ENCODE measurements at places on chromosomes 6 and 20.

DNA sequence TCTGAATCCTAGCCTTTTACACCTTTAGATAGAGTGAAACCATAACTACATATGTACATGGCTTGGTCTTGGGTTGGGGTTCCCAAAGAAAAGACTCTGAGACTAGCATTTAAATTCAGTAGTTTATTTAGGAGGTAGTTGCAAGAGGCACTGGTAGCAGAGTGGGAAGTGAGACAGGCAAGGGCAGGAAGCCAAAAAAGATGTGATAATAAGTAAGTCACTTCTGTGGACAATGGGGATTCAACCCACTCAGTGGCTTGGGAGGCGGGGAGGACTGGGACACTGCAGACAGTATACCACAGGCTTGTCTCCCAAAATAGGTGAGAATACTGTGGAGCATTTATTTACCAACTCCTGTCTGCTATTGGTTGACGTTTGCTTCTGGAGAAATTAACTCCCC, 131.9 kb downstream of the SLC24A3 start:
- DNase-seq, result no peak

DNA sequence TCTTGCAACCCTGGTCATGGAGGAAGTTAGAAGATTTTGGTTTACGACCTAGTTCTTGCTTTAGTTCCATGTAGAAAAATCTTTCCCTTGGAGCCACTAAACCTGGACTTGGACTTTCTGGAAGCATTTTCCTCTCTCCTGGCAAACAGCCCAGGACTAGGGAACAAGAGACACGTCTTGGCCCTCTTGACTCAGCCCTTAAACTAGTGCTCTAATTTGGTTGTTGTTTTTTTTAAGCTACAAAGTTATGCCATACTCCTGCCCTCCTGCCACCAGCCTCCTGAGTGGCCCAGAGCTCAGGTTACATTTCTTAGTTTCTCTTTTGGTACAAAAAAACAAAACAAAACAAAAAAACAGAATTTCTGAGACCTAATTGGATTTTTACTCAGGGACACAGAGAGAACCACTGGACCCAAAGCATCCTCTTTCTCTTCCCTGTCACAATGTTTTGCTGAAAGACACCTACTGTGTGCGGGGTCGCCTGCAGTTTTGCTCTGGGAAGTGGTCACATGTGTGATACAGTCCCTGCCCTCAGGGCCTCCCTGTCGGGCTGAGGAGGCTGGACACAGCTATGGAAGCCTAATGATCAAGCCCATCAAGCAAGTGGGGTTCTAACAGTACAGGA, 32.3 kb upstream of the SCUBE3 start:
- no peak for DNase-seq

DNA sequence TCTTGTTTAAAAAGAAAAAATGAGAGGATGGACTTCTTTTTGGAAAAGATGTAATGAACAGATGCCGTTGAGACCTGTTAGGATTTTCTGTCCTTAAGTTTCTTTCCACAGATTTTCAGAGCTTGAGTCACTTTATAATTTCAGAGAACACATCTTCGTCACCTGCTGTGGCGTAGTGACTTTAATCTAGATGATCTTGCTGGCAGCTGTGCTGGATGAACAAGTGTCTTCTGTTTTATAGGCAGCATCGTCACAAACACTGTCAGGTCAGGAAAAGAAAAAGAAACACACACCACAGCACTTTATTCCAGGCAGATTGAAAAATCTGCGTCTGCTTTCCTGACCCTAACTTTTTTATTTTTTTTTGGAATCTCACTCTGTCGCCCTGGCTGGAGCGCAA, 35.7 kb upstream of the GCNT2 start:
- DNase-seq, result no peak

- DNase-seq, result no peak
These were observed 517.6 kb downstream of the BTBD3 start for GRCh38 chr20:12435268-12435667.

DNA sequence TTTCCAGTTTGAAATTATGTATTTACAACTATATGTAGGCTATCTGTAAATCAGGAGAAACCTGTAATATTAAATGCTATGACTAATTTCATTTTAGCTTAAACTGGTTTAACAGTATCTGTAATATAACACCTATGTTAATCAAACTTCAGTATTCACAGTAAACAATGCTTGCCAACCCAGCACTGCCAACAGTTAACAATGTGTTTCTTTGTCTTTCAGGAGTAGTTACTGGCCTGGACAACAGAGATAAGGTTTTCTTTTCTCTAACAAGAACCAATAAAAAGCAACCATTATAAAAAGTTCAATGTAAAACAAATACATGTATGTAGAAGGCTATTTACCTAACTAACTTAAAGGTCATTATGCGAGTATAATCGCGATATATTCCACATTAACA, 158.8 kb downstream of the CDK19 start:
- no peak for DNase-seq

GRCh38 chr6:135820340-135820739, 31.2 kb upstream of the PDE7B start:
- DNase-seq, result no peak

DNA sequence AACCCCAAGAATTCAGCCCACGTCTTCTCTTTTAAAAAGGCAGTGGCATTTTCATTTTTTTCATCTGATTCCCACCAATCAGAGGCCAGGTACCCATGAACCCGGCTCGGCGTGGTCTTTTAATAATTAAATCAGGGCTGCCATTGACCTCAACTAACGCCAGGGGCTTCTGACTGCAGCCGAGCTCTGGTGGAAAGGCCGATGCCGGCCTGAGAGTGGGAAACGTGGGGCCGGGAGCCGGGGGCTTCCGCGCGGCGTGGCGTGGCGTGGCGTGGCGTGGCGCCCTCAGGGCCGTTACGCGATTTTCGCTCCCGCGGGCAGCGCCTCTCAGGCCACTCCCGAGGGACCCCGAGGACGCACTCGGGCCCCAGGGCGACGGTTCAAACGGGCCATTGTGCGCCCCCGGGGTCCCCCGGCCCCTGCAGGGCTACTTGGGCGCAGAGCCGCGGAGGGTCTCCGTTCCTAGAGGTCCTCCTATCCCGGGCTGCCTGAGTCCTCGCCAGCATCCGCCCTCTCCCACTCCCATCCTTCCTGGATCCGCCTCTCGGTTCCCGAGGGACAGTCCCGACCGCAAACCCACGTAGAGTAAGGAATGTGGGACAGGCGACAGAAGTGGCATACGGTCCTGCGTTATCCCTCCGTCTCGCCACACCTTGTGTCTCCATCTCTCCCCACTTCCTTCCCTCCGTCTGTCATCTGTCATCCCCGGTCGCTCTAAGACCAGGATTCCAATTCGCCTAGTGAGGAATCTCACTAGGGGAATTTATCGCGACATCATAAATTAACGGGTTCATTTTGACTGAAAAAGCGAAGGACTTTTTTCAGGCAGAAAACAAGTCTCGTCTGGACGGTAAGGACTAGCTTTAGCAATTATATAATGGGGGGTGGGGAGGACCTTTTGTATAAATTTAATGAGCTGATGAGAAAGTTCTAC, 876 bp upstream of the TBPL1 start:
- DNase-seq, result peak; percentile 65

DNA sequence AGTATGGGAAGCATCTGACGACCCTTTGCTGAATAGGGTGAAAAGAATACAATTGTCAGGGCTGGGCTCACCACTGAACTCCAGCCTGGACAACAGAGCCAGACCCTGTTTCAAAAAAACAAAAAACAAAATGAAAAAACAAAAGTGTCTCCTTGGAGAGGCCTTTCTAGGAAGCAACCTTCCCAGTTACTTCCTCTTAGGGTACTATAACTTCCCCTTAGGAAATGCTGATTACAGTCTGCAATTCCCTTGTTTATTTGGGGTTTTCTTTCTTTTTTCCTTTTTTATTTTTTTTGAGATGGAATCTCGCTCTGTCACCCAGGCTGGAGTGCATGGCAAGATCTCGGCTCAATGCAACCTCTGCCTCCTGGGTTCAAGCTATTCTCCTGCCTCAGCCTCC, 20.5 kb upstream of the TTPAL start:
- no peak for DNase-seq

- no peak for DNase-seq
These were observed 139.1 kb upstream of the POU3F2 start for GRCh38 chr6:98695091-98695801.

GRCh38 chr20:37946946-37947345, 44.0 kb downstream of the VSTM2L start:
- DNase-seq, result no peak

DNA sequence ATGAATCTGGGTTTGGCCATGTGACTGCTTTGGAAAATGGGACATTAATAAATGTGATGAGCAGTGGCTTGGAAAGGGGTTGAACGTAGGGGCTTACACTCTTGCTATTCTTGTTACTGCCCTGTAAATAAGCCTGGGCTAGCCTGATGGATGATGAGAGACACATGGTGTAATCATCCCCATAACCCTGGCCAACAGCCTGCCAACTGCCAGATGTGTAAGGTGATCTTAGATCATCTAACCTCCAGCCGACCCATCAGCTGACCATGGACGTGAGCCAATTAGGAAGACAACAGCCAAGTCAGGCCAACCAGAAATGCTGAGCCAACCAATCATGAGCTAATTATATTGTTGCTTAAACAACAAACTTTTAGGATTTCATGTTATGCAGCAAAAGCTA, 25.2 kb downstream of the FBXO30 start:
- no peak for DNase-seq

DNA sequence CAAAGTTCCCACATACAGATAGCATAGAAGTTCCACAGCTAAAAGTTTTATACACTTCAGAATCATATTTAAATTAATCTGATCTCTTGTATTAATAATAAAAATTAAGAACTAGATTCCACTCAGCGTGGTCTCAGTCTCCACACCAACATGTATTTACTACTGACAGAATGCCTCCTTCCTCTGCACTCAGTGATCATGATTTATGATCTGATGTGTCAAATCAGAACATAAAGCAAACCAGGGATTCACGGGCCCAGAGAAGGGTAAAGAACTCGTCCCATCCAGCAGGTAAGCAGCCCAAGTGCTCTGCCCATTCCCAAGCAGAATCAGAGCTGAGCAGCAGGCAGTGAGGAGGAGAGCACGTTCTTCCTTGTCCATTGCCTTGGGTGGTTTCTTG, 14.2 kb upstream of the ATRN start:
- no peak for DNase-seq

- no peak for DNase-seq
These were observed 50.7 kb downstream of the DSTN start for GRCh38 chr20:17620371-17621228.

GRCh38 chr6:104884867-104885517, 25.3 kb upstream of the HACE1 start:
- DNase-seq, result no peak

GRCh38 chr20:4242376-4242775, 227.0 kb upstream of the RNF24 start:
- DNase-seq, result no peak

DNA sequence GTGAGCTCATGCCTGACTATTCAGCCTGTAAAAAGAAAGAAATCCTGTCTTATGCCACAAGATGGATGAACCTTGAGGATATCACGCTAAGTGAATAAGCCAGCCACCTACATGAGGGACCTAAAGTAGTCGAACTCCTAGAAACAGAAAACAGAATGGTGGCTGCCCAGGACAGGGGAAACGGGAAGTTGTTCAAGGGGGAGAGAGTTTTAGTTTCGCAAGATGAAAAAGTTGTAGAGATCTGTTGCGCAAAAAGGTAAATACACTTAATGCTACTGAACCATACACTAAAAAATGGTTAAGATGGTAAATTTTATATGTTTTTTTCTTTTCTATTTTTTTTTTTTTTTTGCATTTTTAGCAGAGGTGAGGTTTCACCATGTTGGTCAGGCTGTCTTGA, 74.1 kb upstream of the RALY start:
- DNase-seq, result no peak

DNA sequence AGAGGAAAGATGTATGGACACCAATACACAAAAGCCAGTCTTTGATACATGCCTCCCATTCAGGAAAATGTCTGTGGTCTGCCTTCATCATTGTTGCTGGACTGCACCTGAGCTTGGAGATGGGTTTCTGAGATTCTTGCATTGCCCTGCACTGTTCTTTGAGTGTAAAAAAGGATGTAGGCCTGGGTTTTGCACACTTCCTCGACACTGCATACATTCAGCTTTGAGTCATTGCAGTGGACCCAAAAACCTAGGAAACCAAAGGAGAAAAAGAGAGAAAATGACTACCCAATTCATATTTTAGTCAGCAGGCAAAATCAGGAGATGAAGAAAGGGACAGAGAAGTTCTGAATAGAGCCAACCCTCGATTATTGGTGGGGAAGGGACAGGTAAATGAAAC, 9.0 kb downstream of the TOMM6 start:
- no peak for DNase-seq

- DNase-seq, result no peak
These were observed 24.4 kb downstream of the DNAH8 start for GRCh38 chr6:38739532-38739931.

- no peak for DNase-seq
These were observed 161.3 kb upstream of the AGPAT4 start for GRCh38 chr6:161434921-161435747.

DNA sequence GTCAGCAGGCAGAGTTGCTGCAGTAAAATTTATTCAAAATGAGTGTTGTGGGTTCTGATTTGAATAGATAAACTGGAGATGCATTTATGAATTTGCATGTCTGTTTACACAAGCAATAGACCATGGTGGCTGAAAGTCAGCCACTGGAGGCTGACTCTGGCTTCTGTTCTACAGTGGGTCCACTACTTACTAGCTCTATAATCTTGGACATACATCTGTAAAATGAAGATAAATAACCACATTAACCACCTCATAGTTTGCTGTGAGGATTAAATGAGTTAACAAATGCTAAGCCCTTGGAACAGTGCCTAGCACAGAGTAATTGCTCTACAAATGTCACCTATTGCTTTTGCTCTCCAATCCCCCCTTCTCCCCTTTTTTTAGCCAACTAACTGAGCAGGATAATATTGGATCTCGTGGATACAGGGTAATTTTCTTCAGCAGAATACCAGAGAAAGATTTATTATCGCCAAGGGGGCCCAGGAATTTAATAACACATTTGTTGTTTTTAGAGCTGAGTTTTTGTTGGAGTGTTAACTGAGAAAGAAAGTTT, 1.4 kb upstream of the PM20D2 start:
- DNase-seq, result no peak

GRCh38 chr20:3586093-3586492, 77.1 kb downstream of the GFRA4 start:
- no peak for DNase-seq

GRCh38 chr6:168231393-168231957, 88.1 kb downstream of the DACT2 start:
- DNase-seq, result no peak

Data from nephron progenitor cell (in vitro differentiated cells).